ENCODE measurements at places on chromosomes 16 and 17.
A peak's percentile ranks its signal among the peaks of the same experiment; 100 is the strongest.

- DNase-seq: no peak
Observed at GRCh38 chr17:19357351-19357750, 5.2 kb downstream of the B9D1 start.

GRCh38 chr16:22239131-22239805, 33.2 kb downstream of the EEF2K start:
- no peak for DNase-seq

DNA sequence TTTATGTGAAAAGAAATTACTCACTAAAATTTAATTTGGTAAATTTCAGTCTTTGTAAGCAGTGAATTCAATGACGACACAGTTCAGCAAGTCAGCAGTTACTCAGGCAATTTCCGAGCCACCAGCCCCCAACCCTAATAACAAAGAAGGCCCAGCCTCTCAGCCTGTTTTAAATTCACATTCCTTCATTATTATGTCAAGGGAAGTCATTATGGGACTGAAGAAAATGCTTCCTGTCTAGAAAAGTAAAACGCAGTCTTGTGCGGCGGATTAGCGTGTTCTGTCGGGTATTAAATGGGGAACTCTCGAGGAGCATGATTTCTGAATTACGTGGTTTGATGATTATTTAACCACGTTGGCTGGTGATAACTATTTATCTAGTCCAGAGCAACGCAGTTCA, 177.6 kb downstream of the AIPL1 start:
- DNase-seq: no peak

DNA sequence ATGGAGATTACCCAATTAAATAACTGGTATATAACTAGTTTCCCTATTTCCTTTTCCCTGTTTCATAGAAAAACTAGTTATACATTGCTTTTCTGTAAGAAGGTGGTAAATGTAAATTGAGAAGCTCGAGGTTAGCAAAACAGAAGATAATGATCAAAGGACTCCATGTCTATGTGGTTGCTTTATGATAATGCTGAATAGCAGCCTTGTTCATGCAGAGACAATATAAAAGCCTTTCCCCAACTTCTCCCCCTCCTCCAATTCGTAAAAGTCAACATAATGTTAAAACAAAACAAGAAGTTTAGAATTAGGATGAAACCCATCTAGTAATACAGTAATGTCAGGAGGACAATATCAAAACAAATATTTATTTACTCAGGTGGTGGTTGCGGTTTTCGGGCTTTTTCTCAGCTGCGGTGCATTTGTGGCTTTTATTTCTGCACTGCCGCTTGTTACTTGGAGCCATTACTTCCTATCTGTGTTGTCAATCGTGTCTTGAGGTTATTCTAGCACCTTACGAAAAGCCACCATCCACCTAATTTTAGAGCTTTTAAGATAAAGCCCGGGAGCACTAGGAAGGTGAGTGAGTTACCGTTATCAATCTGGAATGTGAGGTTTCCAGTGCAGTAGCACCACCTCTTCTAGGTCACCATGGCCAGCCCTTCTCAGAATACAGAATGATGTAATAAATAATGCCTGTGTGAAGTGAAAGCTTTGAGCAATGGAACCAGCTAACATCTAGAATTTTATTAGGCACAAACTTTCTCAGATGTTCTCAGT, 297.5 kb downstream of the CDH13 start:
- peak; percentile 52 for DNase-seq
